ENCODE measurements at places on chromosomes 1 and 21.

GRCh38 chr1:1034439-1034781, 14.5 kb downstream of the AGRN start:
- no peak for DNase-seq

DNA sequence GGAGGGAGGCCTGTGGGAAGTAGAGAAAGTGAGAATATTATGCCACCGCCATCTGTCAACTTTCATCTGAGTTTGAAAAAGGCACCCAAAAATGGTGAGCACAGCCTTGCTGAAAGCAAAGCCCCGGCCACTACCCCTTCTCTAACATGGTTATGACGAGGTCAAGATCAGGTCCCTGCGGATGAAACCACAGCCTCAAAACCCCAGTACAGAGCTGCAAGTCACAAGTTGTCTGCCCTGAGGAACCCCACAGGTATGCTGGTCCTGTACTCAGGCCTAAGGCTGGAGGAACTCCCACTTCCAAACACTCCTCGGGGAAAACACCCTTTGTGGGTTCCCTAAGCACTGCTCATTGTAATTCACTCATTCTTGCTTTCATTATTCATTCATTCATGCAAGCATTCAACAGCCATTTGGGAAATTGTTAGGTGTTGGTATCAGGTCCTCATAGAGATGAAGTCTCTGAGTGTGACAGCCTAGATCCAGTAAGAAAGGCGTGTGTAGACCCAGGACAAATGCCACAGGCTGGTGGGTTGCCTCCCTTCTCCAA, 216.6 kb upstream of the EDN2 start:
- no peak for DNase-seq

- DNase-seq, result no peak
Observed at GRCh38 chr1:33640114-33640660, 167.7 kb downstream of the ZSCAN20 start.

DNA sequence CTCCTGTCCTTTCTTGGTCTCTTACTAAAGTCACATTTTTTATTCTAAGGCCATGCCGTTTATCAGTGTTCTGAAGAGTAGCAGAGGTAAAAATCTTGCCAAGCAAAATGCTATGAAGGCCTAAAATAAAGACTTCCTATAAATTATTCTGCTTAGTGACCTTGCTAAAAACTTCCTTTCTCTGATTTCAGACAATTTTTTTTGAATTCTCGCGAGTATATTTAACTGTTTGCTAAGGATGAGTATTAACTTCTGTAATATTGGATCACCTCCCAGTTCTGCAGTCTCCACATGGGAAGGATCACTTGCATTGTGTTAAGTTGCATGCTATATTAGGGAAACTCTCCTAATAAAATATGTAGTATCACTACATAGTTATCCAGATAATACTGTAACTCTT, 123.4 kb upstream of the SNX7 start:
- no peak for DNase-seq

GRCh38 chr1:14626869-14627607, 28.6 kb downstream of the KAZN start:
- DNase-seq, result no peak

DNA sequence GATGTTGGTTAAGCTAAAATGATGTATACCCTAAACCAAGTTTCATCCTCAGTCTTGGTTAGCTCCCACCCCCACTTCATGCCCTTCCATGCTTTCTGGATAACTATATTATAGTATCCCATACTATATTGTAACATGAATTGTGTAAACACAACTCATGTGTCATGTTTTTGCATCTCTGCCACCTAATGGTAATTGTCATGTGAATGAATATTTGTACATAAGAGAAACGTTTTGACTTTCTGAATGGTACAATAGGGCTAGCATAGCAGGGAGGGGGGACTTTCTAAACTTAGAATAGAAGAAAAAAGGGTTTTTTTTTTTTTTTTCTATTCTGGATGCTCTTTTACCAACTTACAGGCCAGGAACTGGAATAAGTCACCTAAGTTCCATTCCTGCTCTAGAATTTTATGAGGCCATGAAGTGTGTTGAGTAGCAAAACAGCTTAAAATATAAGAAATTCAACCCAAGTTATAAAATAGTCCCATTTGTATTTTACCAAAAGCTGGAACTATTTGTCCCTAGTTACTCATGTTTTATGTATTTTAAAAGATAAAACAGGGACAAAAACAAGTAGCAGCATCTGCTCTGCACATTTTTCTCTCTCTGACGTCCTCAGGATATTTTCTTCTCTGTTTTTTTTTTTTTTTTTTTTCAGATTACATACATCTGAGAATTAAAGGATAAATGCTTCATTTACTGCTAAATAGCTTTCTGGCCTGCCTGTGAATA, 77.4 kb downstream of the HLX start:
- no peak for DNase-seq

GRCh38 chr1:86582161-86582560, 35.3 kb downstream of the CLCA4 start:
- no peak for DNase-seq

- no peak for DNase-seq
Observed at GRCh38 chr1:1969505-1969900, 34.1 kb downstream of the CFAP74 start.

DNA sequence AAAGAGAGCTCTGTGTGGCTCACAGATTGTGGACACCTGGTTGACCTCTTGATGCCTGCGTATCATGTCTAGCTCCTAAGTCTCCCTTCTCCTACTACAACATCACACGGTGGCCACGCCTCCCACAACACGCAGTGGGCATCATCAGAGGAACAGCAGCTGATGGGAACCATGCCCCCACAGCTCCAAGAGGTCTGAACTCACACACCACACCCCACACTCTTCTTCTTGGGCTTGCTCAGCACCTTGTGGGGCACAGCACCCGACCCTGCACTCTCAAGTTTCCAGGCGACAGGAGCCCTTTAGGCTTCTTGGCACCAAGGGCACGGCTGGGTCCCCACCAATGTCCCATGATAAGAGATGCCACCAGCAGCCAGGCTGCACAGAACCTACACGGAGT, 18.8 kb upstream of the CDCP2 start:
- no peak for DNase-seq

- no peak for DNase-seq
Observed at GRCh38 chr1:200302192-200302920, 107.5 kb downstream of the ZNF281 start.

- DNase-seq, result no peak
Observed at GRCh38 chr1:157653494-157653873, 47.1 kb downstream of the FCRL3 start.
